Activated naive CD4-positive, alpha-beta T cell (primary cell): ENCODE measurements at places on chromosomes 11 and 22.

GRCh38 chr11:119643212-119643875, 85.7 kb downstream of the NECTIN1 start:
- no peak for DNase-seq

GRCh38 chr11:114847306-114847975, 169.1 kb downstream of the NXPE2 start:
- DNase-seq = no peak

DNA sequence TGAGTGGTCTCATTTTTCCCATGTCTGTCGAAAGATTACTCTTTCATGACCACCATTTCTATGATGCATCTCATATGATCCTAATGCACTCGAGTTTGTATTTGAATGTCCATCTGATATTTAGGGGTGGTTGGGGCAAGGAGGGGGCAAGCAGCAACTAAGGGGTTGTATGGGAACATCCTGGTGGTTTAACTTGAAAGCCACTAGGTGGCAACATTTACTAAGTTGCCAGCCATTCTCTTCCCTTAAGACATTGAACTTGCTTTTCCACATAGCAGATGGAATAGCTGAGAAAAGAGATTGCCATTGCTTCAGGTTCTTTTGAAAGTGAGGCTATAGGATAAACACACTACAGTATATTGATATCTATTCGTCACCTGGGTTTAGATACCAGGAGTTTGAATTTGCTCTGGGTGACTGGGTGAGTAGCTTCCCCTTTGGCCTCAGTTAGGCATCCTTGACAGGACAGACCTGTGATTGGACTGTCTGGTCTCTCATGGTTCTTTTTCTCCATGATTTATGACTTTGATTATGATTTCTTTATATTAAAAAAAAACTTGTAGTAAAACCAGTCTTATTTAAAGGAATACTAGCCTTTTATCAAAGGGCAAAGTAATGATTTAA, 32.4 kb downstream of the NF2 start:
- DNase-seq = no peak

DNA sequence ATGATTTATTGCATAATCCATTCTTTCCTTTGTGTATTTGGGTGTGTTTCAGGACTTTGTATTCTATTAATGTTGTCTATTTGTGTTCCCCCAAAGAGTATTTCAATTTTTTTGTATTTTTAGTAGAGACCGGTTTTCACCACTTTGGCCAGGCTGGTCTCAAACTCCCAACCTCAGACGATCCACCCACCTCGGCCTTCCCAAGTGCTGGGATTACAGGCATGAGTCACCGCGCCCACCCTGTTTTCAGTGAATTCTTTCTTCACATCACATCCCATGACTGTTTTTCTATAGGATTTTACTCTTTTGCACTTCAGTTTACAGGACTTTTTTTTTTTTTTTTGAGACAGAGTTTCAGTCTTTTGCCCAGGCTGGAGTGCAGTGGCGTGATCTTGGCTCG, 46.3 kb downstream of the RBX1 start:
- DNase-seq = no peak

- no peak for DNase-seq
These were observed 92.3 kb upstream of the ANO1 start for GRCh38 chr11:69985641-69986439.

DNA sequence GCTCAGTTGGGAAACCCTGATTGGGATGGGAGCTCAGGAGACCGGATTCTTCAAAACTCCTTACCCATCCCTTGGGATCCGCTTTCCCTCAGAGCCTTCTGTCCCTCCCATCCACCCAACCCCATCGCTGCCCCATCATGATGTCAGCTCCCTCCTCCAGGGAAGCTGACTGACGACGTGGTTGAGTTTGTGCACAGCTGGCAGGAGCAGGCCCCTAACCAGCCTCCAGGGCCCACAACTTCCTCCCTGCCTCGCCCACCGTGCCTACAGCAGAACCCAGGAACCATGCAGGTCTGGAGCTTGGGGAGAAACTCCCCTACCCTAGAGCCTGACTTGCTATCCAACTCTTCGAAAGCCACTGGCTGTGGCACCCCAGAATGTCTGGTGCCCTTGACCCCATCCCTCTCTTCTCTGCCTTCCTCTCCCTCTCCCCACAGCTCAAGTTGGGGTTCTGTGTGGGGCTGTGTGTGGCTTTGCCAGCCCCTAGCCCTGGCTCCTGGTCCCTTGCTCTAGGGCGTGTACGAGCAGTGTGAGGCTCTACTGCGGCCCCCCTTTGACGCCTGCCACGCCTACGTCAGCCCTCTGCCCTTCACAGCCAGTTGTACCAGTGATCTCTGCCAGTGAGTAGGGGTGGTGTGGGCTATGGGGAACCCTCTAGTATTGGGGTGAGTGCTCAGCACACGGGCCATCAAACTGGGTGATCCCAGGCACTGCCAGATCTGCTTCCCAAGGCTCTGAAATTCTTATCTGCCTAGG, 11.1 kb downstream of the OTOG start:
- no peak for DNase-seq

- no peak for DNase-seq
These were observed 11.4 kb upstream of the ARHGEF17 start for GRCh38 chr11:73296501-73297230.

DNA sequence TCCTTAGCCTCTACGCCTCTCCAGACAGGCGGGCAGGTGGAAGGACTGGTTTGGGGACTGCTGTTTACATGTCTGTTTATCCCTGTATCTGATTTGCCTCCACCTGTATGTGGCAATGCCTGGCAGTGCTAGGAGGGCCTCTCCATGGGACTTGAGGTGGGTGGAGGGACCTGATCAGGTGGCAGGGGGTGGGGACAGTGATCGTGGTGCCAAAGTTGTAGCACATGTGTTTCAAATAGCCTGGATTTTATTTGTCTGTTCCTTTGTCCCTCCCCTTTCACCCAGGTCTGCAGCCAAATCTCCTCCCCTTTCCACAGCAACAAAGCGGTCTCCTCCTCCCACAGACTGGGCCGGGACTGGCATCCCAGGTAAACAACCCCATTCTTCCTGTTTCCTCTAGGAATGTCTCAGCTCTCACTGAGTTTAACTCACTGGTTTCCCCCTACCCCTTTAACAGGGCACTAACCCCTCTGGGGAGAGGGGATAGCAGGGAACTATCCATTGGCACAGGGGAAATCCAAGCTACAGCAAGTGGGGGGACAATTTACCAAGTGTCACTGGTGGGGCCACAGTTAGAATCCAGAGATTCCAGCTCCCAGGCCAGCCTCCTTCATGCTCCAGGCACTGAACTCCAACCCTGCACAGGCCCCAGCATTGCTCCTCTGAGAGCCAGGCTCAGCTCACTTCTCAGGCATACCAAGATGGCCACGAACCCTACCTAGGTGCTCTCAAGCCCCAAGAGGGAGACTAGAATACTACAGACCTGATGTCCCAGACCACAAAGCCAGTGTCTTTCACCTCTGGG, 22.9 kb upstream of the TLCD5 start:
- no peak for DNase-seq

DNA sequence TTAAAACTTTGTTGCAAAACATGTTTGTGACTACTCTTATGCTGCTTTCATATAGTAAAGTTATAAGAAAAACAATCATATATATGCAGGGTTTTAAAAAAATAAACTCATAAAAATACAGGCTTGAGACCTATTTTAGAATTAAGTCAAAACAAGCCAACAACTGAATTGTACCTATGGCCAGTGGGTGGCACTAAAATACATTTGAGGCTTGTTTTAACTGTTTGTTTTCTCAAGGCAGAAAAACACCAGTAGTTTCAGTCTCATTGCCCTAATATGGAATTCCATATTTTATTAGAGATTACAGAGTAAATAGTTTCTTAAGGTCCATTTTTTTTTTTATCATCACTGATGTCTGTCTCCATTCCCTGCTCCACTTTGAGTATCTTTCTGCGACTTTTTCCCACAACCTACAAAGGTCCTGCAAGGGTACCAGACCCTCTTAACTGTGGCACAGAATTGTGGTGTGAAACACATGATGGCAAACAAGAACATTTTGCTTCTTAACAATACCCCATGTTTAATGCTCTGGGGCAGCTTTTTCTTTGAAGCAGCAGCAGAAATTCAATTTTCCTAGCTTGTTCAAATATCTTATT, 8.5 kb upstream of the CCDC89 start:
- DNase-seq = no peak

GRCh38 chr11:78432956-78433355, 15.3 kb upstream of the GAB2 start:
- no peak for DNase-seq

DNA sequence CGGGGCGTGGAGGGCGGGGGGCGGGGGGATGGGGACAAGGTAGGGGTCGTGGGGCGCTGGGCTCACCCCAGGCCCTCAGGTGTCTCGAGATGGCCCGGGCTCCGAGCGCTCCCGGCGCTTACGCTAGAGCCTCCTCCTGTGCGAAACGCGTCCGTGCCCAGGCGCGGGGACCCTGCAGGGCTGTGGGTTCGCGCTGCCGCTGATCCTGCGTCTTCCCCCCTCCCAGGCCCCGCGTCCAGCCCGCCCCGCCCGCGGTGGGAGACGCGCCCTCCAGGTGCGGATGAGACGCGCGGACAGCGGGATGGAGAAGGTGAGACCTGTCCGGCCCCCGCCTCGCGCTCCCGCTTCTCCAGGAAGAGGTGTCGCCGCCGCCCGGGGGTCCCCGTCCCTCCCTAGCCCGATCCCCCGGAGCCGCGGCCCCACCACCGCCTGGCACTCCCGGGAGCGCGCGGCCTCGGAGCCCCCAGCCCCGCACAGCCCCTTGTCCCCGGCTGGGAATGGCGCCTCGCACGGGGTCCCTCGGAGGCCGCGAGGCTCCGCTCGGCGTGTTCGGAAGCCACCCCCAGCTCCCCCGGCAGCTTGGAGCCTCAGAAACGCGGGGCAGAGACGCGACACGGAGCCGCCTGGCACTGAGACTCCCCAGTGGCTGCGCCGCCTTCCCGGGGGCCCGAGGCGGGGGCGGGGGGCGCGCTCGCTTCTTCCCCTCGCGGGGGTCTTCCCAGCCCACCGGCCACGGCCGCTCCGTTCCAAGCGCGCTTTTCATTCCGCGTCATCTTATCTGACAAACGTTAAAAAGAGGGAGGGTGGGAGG, 27.6 kb upstream of the TOLLIP start:
- no peak for DNase-seq

GRCh38 chr22:49838771-49839717, 11.4 kb upstream of the BRD1 start:
- peak; percentile 60 for DNase-seq

- DNase-seq = no peak
These were observed 261.4 kb downstream of the KCNA4 start for GRCh38 chr11:29755474-29755873.

GRCh38 chr11:20933958-20934357, 264.6 kb downstream of the NELL1 start:
- no peak for DNase-seq

- no peak for DNase-seq
These were observed 14.1 kb downstream of the FAM83F start for GRCh38 chr22:40008726-40009291.

- DNase-seq = no peak
These were observed 67.3 kb downstream of the RTL6 start for GRCh38 chr22:44430716-44431115.

- no peak for DNase-seq
These were observed 1.8 kb upstream of the LRRC75B start for GRCh38 chr22:24594569-24595120.

DNA sequence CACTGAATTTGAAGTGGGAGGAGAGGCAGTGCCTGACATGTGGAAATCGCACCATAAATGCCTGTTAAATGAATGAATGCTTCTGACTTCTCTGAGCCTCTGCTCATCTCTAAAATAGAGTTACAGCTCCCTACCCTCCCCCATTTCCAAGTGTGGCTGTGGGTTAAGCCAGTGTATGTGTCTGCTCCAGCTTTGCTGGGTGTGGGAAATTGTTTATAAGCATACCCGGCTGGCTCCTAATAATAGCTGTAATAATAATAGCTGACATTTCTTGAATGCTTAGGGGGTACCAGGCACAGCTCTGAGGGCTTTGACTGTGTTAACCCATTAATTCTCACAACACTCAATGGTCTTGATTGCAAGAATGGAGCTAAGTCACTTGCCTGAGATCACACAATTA, 7.0 kb upstream of the FCHSD2 start:
- no peak for DNase-seq

DNA sequence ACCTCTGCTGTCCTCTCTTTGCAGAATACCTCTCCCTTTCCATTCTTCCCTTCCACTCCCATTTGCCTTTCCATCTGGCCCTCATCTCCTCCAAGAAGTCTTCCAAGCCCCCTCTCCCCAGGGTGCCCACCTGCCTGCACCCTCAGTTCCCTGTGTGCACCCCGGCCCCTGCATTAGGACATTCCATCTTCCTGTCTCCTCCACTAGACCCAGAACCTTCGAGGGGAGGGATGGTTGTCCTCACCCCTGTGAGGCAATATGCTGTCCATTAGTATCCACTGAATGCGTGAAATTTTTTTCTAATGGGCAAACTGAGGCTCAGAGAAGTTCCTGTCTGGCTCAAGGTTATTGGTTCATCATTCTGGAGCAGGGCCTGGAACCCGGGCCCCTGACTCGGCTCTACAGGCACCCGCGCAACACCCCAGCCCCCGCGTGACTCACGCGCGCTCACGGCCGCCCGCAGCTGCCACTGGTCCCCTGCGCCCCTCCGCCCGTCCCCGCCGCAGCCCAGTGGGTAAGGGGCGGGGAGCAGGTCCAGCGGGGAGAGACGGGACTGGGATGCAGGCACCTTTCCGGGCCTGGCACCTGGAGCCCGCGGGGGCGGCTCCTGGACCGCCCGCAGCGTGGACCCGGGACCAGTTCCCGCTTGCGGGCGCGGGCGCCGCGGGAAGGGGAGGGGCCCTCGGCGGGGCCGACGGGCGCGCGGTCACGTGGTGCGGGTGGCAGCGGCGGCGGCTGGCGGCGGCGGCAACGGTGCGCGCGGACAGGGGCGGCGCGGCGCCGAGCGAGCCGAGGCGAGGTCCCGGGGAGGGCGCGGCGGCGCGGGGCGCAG, 7.0 kb downstream of the SEPTIN3 start:
- no peak for DNase-seq

GRCh38 chr11:104370478-104370877, 206.5 kb upstream of the PDGFD start:
- no peak for DNase-seq

DNA sequence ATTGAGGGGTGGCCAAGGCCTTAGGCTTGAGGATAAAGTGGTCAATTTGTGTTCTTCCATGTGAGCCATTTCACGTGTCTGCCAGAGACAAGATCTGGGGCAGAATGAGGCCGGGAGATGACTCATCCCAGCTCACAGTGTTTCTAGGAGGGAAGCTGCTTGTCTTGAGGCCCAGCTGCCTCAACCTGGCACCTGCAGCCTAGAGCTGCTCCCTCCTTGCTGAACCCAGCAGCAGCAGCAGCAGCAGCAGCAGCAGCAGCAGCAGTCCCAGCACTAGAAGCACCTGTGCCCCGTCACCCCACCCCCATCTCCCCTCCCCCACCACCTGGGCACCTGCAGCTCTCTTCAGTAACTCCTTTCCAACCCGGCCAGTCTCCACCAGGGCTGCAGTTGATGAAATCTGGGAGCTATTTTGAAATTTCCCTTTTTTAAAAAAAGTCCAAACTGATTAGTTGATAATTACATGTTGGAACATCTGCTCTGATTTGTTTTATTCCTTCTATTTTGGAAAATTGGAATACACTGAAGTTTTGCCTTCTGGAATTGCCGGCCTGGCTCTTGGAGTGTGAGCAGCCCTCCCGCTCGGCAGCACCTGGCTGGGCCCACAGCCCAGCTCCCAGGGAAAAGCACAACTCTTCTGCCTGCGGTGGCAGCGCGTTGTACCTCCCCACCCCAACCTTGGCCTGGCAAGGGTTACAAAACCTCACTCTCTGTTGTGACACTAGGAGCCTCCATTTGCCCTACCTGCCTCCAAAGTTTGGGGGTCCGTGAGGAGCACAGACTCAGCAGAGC, 143.5 kb downstream of the NXPE2 start:
- no peak for DNase-seq
